Left ventricle myocardium superior (tissue), 1 donor: ENCODE measurements at places on chromosomes 13 and 19. TPM values are rescaled to one million over a fixed set of nuclear protein-coding genes. Genes with fewer than 3 reads are reported as not detected.

GRCh38 chr13:91167706-91168385 is 179.6 kb upstream of the MIR17HG start:
- no peak for DNase-seq

- no peak for DNase-seq
Observed at GRCh38 chr13:36950920-36951319, 30.9 kb upstream of the SMAD9 start.

GRCh38 chr13:113931841-113932459 is 41.9 kb downstream of the C13orf46 start:
- no peak for DNase-seq

Gene SLC25A41
- total RNA-seq = 0.25 TPM
